Subcutaneous adipose tissue (tissue), 4 donors: ENCODE measurements at places on chromosomes 3 and 15. TPM values are rescaled to one million over a fixed set of nuclear protein-coding genes. Genes with fewer than 3 reads are reported as not detected.

NGLY1 gene
- total RNA-seq: 39.3 TPM

CACNA2D3 gene
- total RNA-seq: 1.1 TPM

CADPS gene
- 1.9 TPM for total RNA-seq

INSYN1 gene
- 3.2 TPM for total RNA-seq

GOLGA8G gene
- not detected for total RNA-seq
